ENCODE measurements at places on chromosomes 2 and 18. TPM values are rescaled to one million over a fixed set of nuclear protein-coding genes. Genes with fewer than 3 reads are reported as not detected.

UGT1A8 gene
- total RNA-seq = not detected

EML6 gene
- 1.8 TPM for total RNA-seq

OXER1 gene
- not detected for total RNA-seq

CLHC1 gene
- 1.8 TPM for total RNA-seq

UGT1A10 gene
- total RNA-seq = 0.26 TPM

ASXL3 gene
- total RNA-seq = not detected

FLACC1 gene
- total RNA-seq = not detected

SRSF7 gene
- 357 TPM for total RNA-seq

SERPINB12 gene
- not detected for total RNA-seq

FOXD4L1 gene
- total RNA-seq = 0.31 TPM

RAB17 gene
- 0.10 TPM for total RNA-seq

ZNF892 gene
- total RNA-seq = 0.56 TPM

CCDC68 gene
- total RNA-seq = 5.8 TPM

SLC14A1 gene
- not detected for total RNA-seq

ANKRD30B gene
- total RNA-seq = not detected

AQP4 gene
- not detected for total RNA-seq

MC2R gene
- not detected for total RNA-seq

MYL12A gene
- total RNA-seq = 322 TPM

SATB2 gene
- 3.9 TPM for total RNA-seq

APLF gene
- 1.0 TPM for total RNA-seq

ERCC3 gene
- total RNA-seq = 48.3 TPM

RRM2 gene
- total RNA-seq = 244 TPM

CDKL4 gene
- total RNA-seq = not detected

TRPM8 gene
- total RNA-seq = 0.37 TPM

TMEM163 gene
- total RNA-seq = 0.12 TPM

SIX3 gene
- 0.41 TPM for total RNA-seq

RPRM gene
- not detected for total RNA-seq

GAL3ST2 gene
- not detected for total RNA-seq

TEKT4 gene
- not detected for total RNA-seq

GATA6 gene
- 2.2 TPM for total RNA-seq

PPP1R1C gene
- 2.0 TPM for total RNA-seq

ANKRD62 gene
- not detected for total RNA-seq

CYS1 gene
- total RNA-seq = 1.4 TPM
